ENCODE measurements at places on chromosomes 12 and 14.

GRCh38 chr12:107549651-107550480, 135.7 kb upstream of the PWP1 start:
- DNase-seq = no peak

DNA sequence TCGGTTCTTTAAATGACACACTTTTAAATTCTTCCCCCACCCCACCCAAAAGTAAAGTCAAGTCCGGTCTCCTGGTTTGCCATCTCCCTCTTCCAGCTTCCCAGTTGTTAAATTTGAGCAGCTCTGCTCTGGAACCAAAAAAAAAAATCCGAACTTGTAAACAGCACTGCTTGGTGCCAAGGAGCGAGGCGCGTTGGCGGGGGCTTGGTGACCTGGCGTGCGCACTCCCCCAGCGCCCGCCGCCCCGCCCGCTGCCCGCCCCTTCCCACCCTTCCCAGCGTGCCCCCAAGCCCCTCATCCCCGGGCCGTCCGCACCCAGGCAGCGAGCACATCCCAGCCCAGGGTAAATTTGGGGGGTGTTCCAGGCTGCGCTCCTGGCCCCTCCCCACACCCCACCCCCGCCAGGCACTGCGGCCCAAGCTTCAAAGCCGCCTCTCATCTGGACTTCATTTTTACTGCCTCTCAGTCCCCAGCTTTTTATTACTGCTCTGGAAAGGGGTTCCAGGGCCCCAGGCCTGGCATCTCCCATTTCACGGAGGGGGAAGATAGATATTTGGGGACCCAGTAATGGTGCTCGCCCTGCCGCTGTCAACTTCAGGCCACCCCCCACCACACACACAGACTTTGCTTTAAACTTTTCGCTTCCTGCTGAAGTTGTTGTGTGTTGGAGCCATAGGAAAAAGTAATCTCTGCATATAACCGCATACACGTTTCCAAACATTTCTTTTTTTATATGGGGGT, 11.7 kb upstream of the ITGB7 start:
- no peak for DNase-seq

DNA sequence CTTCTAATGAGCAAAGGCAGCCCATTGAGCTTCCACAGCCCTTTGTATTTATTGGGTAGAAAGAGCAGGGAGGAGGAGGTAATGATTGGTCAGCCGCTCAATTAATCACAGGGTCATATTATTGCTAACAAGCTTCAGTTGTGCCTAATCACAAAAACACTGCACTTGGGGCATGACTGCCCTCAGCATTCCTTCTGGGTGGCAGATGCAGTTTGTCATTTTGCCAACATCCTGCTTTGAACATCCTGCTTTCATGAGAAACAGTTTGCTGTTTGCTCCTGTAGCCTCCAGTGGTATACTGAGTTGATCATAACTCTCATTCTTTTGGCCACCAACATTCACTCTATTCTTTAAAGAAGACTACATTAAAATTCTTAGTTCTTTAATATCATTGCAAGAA, 462.9 kb upstream of the MIS18BP1 start:
- DNase-seq = no peak

GRCh38 chr12:113932381-113933196, 33.5 kb downstream of the RBM19 start:
- DNase-seq = no peak

GRCh38 chr14:52000696-52001095, 11.3 kb downstream of the RTRAF start:
- DNase-seq = no peak

Measured in thoracic aorta (tissue), 2 donors.